ENCODE measurements at places on chromosomes 6 and 20. TPM values are rescaled to one million over a fixed set of nuclear protein-coding genes. Genes with fewer than 3 reads are reported as not detected.

GRCh38 chr6:34259529-34260069 lies 10.8 kb upstream of the SMIM29 start:
- no peak for DNase-seq

GRCh38 chr6:115618256-115618655 lies 442.4 kb downstream of the FRK start:
- no peak for DNase-seq

The SLC22A16 gene
- total RNA-seq: 0.31 TPM

- no peak for DNase-seq
Observed at GRCh38 chr6:35719404-35719829, 17.4 kb upstream of the ARMC12 start.

Measured in occipital lobe (tissue), 3 donors.